Putamen (tissue), 1 donor: ENCODE measurements at places on chromosomes 7 and 10.
A peak's percentile ranks its signal among the peaks of the same experiment; 100 is the strongest.

- no peak for DNase-seq
These were observed 7.1 kb upstream of the FAM204A start for GRCh38 chr10:118349235-118349634.

- DNase-seq, result no peak
These were observed 30.8 kb upstream of the EMX2 start for GRCh38 chr10:117511601-117512390.

DNA sequence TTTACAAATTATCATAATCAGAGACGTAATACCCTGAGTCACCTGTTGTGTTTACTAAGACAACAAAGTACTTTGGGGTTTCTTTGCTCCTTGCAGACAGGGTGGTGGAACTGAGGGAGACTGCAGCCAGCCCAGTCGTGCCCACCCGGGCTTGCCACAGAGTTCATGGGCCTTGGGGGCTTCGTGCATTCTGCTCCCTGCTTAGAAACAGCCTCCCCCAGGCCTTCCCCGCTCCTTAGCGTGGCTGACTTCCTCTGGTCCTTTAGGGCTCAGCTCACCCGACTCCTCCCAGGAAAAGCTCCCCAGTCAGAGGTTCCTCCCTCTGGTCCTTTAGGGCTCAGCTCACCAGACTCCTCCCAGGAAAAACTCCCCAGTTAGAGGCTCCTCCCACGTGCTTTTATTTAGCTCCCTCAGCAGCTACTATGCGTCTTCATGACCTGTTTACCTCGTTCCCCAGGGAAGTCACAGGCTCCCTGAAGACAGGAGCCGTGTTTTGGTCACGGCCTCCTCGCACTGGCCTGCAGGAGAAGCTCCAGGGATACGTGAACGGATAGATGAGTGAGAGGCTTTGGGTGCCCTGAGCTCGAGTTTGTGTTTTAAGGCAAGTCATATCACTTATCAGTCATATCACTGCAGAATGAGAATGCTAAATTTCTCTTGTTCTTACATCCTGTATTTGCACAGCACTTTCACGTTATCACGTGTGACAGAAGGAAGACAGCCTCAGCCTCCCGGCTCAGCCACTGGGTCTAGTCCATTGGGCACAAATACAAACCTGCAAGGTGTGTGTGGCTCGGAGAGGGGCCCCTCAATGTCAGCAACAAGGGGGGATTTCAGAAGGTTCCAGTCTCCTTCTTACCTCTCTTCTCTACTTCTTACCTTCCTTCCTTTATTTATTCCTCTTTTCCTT lies 52.7 kb upstream of the VIPR2 start:
- no peak for DNase-seq

DNA sequence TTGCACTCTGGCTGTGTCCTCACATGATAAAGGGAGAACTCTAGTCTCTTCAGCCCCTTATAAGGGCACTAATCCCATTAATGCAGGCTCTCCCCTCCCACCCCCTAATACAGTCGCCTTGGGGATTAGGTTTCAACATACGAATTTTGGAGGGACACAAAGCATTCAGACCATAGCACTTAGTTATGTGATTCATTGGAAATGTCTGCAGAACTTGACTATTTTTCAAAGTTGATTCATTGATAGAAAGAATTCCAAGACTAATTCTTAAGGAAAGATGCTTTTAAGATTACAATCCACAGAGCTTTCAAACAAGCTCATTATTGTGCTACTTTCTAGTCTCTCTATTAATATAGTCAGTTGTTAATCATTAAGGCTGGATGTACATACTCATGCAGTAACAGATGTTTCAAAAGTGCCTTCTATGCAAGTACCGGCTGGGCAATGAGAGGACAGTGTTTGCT lies 85.3 kb upstream of the RPA3 start:
- DNase-seq, result no peak

DNA sequence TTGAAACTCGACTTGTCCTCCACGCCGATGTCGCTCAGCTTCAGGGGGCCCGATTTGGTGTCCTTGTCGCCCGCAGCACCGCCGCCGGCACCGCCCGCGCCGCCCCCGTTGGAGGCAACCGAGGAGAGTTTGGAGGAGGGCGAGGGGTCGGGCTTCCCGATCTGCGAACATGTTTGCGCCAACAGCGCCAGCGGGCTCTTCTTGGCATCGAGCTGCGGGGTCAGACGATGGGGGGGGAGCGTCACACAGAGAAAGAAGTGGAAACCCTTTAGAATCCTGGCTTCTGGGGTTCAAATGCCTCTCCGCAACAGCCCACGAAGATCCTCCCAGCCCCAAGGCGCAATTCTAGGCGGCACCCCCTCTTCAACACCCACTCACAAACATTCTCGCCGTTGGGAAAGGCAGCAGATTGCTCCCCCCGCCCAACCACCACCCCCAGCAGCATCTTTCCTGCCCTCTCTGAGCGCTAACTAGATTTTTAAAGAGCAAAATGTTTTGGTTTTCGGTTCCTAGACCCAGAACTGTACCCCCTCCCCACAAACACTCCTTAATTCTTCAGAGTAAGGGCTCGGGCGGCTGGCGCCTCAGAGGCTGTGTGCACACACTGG lies 1.3 kb downstream of the ZNF503 start:
- no peak for DNase-seq

DNA sequence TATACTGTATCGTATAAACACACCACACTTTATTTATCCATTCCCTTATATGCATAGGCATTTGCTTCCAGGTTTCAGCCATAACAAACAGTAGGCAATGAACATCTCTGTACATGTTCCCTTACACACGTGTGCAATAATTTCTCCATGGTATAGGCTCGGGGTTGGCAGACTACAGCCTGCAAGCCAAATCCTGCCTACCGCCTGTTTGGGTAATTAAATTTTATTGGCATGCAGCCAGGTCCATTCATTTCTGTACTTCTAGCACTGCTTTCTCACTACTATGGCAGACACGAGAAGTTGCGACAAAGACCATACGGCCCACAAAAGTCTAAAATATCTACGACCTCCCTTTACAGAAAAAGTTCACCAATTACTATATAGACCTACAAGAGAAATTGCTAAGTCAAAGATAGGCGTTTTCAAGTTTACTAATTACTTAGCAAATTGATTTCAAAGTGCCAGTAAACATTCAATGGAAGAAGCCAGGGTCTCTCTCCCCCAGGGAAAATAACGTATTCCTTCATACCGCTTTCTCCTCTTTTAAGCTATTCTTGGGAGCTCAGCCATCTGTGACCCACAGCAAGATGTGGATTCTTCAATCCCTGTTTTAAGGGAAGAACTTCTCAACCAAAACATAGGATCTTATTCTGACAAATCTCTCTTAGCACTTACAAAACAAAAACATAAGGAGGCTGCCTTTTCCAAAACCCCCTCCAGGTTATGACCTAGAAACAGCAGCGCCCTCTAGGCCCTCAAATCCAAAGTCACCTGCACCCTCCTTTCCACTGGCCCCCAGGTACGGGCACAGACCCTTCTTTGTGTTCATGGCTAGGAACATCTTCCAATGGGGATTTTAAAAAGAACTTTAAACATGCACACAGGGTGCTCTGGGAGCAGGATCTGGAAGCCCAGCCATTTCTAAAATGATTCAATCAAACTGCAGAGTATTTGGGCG lies 100.5 kb downstream of the FGFR2 start:
- DNase-seq, result no peak

DNA sequence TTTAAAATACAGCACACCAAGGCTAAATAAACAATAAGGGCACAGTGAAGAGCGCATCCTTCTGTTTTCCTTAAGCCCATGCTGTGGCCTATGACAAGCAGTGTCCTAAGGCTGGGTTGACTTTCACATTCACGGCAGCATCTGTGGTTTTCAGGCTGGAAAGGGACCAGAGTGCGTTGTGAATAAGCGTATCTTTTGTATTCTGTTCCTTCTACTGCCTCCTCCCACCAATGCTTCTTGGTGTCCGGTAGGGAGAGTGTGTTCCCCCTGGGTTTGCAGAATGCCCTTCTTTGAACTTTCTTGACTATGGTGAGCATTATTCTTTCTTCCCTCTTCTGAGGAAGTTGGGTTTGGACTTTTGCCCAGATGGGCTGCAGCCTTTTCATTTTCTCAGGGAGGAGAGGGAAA lies 73.6 kb downstream of the ABCA13 start:
- peak; percentile 21 for DNase-seq

DNA sequence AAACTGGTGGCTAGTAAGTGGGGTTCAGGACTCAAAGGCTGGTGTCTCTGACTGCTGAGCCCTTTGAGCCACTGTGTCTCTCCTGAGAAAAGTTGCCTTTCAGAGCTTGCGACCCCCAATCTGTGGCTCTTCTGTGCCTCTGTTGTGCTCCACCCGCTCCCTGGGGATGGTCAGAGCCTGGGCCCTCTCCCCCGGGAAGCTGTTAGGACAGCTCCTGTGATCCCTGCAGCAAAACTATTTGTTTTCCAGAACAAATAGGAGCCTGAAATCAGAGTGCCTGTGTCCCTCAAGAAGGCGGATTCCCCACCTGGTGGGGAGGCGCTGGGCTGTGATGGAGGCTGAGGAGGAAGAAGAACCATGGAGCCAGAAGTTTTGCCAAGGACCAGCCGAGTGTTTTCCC lies 56.4 kb upstream of the MXI1 start:
- no peak for DNase-seq
